Fibroblast of mammary gland (primary cell): ENCODE measurements at places on chromosomes 11 and 22.

DNA sequence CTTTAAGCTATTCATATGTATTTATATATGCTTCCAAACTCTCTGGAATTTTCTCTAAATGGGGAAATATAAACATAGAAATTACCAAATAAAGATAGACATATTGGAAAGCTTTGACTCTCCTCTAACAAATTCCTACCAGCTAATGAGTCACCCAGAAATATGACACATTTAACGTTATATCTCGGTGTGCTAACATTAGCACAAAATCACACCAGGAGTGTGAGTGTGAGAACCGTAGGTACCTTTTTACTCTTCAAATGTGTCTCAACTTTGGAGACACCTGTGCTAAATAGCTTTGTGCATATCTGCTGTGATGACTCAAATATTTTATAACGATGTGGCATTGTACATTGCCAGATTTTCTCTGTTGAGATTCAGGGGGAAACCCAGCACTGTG, 714.4 kb downstream of the METTL15 start:
- DNase-seq, result no peak

GRCh38 chr11:116712428-116712827, 60.4 kb downstream of the BUD13 start:
- no peak for DNase-seq

DNA sequence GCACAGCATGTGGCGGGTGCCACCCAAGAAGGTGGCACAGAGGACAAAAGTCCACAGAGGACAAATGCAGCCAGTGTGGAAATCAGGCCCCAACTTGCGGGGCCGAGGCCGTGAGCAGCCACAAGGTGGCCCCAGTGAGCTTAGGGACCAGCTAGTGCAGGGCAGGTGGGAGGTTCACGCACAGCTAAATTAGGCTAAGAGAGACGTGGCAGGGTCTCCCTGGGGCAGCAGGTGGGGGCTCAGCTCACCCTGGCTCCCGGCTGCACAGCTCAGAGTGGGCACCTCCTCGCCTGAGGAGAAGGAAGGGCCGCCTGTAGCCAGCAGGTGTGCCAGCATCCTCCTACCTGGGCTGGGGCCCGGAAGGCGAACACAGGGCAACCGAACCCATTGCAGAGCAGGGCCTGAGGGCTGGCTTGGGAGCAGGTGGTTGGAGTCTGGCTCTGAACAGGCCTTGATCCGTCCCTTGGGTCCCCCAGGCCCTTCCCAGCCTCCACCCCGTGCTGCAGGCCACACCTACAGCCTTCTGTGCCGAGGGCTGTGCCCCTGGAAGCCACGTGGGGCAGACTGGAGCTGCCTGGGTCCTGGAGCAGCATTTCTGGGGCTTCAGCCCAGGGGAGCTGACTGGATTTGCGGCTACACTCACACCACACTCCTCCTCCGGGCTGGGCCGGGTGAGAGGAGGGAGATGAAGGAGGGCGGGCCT, 26.1 kb upstream of the CELSR1 start:
- peak; percentile 34 for DNase-seq

- no peak for DNase-seq
Measured at GRCh38 chr11:86570020-86570419, 102.4 kb downstream of the ME3 start.

DNA sequence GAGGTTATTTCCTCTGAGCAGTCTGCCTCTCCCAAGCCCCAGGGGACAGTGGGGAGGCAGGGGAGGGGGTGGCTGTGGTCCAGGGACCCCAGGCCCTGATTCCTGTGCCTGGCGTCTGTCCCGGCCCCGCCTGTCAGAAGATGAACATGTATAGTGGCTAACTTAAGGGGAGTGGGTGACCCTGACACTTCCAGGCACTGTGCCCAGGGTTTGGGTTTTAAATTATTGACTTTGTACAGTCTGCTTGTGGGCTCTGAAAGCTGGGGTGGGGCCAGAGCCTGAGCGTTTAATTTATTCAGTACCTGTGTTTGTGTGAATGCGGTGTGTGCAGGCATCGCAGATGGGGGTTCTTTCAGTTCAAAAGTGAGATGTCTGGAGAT, 3.1 kb downstream of the PIM3 start:
- no peak for DNase-seq

DNA sequence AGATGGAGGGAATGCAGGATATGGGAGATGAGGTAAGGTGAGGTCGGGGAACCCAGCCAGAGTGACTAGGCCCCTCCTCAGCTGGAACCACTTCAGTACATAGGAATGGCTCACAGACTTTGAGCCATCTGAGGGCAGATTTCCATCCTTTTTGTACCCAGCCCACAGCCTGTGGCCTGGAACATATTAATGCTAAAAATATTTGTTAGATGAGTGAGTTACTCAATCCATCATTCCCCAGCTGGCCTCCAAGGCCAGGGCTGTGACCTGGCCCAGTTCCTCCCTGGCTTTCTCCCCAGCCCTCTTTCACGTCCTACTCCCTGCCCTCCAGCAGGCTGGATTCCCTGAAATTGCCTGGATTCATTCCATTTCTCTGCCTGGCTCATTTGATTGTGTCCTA, 57.2 kb upstream of the PRDM11 start:
- DNase-seq, result peak; percentile 99

- peak; percentile 66 for DNase-seq
Measured at GRCh38 chr11:8828580-8829361, 82.2 kb upstream of the AKIP1 start.

DNA sequence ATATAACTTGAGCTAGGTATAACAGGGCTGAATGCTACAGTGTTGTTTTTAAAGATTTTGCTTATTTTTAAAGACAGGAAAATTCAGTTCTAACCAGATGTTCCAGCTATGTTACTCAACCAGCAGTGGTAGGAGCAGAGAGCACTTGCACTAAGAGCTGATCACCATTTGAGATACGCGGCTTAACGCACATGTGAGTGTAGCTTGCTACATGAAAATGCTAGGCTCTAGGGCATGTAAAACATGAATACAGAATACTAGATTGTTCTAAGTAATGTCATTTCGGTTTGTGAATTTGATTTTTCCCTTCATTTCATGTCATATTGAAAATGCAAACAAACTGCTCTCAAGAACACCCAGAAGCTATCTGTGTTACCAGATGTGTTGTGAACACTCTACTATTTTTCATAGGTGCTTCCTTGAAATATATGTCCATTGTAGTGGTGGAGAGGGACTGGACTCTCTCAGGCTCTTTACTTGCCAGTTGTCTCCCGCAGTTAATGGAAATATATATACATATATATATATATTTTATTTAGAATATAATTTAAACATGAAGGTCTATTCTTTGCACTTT, 10.8 kb upstream of the TECTA start:
- no peak for DNase-seq
